ENCODE measurements at places on chromosomes 2 and 18.

DNA sequence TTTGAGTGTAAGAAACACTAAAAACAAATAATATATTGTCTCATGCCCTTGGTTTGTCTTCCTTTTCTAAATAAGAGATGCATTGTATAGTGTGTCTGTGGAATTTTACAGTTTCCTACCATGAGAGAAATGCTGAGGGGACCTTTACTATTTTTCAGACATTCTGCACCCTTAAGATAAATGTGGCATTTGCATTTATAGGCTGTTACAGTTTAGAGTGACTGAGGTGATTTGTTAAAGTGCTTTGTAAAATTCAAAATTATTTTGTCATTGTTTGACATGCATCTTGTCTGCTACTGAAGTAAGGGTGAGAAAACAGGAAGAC is 78.9 kb upstream of the ZSWIM2 start:
- DNase-seq = no peak

- no peak for DNase-seq
These were observed 36.5 kb upstream of the CYTIP start for GRCh38 chr2:157480182-157480961.

GRCh38 chr2:75482398-75482797 is 78.3 kb downstream of the EVA1A start:
- DNase-seq = no peak

- DNase-seq = no peak
These were observed 26.3 kb upstream of the SH3RF3 start for GRCh38 chr2:109102588-109103233.

DNA sequence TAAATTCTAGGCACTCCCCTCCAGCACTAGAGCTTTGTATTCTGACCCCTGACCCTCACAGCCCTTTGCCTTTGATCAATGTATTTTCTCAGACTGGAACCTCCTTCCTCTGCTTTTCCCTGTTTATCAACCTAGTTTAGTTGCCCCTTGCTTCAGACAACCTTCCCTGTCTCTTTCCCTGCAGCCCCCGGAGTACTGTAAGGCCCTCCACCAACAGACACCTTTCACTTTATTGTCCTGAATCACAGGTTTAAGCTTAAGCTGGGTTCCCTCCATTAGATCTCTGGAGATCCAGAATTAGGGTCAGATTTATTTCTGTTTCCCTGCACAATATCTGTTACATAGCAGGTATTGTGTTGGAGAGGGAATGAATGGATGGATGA is 140.2 kb downstream of the DDX1 start:
- no peak for DNase-seq

DNA sequence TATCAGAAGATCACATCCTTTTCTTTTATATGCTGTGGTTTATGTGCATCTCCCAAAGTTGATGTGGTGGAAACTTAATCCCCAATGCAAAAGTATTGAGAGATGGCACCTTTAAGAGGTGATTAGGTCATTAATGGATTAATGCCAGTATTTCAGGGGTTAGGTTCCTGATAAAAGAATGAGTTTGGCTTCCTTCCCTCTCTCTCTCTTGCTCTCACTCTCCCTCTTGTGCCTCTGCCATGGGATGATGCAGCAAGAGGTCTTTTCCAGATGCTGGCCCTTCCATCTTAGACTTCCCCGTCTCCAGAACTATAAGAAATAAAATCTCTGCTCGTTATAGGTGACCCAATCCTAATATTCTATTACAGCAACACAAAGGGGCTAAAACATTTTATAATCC is 85.0 kb downstream of the TTC27 start:
- DNase-seq = no peak

- DNase-seq = no peak
These were observed 732 bp upstream of the ANXA4 start for GRCh38 chr2:69741229-69741574.

DNA sequence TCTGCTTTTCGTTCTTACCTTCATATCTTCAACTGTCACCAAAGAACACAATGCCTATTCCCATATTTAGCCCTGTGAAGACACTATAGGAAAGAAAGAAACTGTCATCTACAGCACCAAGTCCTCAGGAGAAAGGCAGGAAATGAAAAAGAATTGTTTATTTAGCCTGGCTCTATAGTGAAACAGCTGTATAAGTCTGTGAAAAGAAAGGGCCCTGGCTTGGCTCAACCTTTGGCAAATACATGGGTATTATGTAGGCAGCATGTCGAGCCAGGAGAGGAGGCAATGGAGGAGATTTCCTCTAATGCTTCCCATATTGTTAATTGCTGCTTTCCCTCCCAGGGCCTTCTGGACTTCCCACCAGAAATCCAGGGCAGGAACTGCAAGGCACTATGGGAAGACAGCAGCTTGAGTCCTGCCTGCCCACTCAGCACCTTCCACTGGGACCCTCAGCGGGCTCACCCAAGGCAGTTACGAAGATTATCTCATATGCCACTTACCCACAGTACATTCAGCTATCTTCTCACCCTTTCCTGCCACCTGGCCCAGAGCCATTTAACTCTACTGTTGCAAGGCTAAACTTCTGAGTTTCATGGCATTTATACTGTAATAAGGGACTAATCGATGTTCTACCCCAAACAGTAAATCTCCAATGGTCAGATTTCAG is 30.1 kb downstream of the SLC8A1 start:
- no peak for DNase-seq

- DNase-seq = no peak
These were observed 501.5 kb downstream of the ERBB4 start for GRCh38 chr2:212037062-212037461.

DNA sequence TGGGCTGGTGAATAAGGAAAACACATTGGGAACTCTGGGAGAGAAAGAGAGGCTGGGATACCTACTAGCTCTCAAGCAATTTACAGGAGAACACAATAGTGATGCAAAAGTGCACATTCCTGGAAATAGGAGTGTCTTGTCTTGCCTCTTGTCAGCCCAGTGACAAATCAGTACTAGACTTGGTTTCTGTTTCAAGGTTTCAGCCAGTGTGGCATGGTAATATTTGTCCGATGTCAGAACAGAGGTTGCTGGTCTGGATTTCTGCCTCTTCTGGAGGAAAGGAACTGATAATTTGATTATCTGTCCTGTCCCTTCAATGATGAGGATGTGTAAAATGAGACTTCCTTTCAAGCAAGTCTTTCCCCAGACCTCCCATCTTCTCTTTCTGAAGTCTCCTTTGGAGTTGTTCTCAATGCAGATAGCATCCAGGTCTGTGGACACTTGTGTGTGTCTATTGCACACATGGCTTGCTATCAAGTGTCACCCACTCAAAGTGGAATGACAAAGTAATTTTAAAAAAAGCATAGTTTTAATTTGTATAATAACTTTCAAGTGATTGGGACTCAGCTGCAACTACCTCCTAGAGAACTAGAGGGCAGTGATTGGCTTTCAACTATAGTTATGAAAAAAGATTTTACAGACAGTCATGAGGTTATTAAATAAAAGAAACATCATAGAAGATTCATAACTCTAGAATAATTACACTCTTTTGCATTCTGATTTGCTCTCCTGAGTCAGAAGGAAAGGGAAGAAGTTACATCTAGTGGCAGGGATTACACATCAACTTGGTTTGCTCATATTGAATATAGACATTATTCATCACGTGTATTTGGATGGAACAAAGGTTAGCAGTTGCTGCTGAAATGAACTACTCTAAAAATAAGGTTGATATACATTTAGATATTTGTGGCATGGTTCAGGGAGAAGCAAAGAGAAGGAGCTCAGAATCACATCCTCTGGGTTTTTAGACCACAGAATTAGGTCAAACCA is 4.5 kb downstream of the GPR39 start:
- no peak for DNase-seq

GRCh38 chr18:54769526-54770464 is 58.5 kb upstream of the RAB27B start:
- no peak for DNase-seq

- DNase-seq = no peak
These were observed 117.1 kb upstream of the PDE1A start for GRCh38 chr2:182543741-182544525.

DNA sequence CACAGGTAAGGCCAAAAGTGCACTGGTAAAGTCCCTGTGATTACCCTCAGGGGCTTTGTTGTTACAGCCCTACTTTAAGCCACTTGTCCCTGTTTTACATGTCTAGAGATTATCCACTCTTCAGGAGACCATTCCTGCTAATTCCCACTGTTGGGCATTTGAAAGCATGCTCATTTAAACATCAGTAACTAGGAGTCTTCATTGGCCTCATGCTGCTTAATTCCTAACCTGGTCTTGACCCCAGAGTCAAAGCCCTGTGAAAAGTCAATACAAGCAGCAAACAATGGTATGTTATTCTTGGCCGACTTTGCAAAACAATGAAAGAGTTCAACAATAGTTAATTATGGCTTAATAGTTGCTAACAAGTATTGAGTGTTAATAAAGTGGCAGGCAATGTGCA is 23.2 kb downstream of the AFF3 start:
- no peak for DNase-seq

- no peak for DNase-seq
These were observed 56.5 kb downstream of the CCDC195 start for GRCh38 chr2:224659714-224660113.

GRCh38 chr18:709771-710170 is 2.7 kb downstream of the ENOSF1 start:
- no peak for DNase-seq

DNA sequence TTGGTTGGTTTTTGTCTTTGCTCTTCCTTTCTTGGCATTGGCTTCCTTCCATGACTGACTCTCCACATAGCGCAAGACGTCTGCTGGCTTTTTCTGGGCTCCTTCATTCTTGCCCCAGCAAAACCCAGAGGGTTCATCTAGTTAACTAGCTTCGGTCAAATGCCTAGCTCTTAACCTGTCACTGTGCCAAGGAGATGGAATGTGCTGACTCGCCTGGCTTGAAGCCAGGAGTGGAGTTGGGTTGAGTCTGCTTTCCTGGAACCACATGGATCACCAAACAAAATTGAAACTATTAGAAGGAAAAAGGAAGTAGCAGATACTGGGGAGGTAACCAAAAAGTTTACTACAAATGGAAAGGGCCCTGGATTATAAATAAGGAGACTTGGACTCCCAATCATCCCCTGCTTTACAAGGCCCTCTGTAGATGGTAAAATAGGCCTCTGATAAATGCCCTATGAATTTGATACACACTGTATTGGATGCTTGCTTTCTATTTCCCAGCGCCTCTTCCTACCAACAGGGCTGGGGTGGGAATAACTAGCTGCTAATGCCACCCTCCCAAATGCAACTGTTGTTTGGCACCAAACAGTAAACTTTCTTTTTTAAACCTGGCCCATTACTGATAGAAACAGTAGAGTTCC is 11.3 kb downstream of the MALT1 start:
- no peak for DNase-seq

DNA sequence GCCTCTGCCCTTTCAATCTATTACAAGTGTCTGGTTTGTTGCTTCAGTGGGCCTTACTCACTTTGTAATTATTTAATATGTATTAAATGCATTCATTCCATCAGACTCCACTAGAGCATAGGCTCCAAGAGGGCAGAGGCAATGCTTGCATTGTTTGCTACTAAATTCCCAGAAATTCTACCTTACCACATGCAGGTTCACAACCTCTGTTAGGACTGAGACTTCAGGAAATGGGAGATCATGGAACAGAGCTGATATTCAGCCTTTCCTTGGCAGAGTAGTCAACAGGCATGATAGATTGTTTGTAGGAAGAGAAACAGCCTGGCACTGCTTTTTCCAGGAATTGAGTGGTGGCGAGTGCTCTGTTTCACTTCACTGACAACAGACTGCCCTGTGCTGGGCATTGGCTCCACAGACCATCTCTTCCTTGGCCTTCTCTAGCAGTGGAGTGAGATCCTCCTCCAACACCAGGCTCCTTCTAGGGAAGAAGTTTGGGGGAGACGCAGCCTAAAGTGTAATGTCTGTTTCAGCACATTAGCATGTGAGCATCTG is 6.2 kb upstream of the MATN3 start:
- no peak for DNase-seq

GRCh38 chr18:35974181-35974580 is 1.7 kb downstream of the RMP24 start:
- DNase-seq = no peak

DNA sequence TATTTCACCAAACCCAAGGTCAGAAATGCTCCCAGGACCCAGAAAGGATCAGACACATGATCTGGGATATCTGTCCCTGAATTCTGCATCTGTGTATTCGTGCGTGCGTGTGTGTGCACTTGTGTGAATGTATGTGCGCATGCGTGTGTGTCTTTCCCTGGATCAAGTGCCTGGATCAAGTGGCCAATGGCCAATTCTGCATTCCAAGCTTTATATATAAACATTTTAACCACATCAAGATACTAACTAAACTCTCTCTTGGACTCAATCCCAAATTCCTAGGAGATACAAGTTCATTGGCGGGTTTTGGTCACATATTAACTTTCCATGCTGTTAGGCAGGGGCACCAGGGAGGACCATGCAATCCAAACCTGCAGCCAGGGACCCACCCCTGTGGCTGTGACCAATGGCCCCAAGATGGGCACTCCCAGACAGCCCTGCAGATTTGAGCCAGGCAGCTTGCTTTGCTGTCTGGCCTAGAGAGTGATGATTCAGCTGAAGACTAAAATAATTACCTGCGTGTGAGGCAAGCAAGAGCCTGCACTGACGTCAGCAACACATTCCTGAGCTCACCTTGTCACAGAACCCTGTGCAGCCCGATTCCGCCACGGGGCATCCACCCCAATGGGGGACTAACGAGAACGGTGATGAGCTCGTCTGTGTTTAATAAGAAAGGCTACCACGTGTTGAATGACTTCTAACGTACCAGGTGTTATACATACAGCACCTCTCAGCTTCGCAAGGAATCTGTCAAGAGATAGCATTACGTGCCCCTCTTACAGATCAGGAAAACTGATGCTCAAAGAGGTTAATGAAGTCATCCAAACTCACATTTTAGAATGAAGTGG is 45.3 kb upstream of the ROCK2 start:
- no peak for DNase-seq

GRCh38 chr2:121258051-121258450 is 27.0 kb downstream of the TFCP2L1 start:
- no peak for DNase-seq

DNA sequence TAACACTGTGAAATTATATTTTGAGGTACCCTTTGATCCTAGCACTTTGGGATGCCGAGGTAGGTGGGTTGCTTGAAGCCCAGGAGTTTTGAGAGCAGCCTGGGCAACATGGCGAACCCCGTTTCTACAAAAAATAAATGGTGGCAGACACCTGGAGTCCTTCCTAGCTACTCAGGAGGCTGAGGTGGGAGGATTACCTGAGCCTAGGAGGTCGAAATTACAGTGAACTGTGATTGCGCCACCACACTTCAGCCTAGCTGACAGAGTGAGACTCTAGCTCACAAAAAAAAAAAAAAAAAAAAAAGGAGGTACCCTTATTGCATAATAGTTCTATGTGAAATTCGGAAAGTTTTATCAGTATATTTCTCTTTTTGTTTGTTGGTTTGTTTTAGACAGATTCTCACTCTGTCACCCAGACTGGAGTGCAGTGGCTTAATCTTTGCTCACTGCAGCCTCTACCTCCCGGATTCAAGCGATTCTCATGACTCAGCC is 59.2 kb upstream of the SCYGR2 start:
- no peak for DNase-seq

- no peak for DNase-seq
These were observed 242.7 kb upstream of the MYT1L start for GRCh38 chr2:2573658-2574293.

- DNase-seq = no peak
These were observed 189.6 kb upstream of the SP5 start for GRCh38 chr2:170525566-170525900.

GRCh38 chr2:95032868-95033603 is 7.5 kb downstream of the MAL start:
- DNase-seq = no peak
